ENCODE measurements at places on chromosomes 5 and 9.

DNA sequence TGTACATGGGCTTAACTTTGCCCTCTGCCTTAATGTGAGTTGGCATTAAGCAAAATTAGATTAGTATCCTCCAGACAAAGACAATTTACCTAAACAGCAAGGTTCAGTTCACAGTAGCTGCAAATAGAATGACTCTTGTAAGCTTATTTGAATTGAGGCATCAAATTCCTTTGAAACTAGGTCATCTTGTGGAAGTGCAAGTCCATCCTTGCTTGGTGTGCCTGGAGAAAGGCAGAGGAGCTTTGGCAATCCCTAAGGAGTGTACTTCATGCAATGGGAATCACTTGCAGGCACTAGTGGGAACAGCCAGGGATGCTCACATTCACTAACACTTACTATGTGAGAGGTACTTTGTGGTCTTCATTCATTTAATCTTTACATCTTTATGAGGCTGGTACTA is 118.3 kb downstream of the DRD1 start:
- DNase-seq = no peak

DNA sequence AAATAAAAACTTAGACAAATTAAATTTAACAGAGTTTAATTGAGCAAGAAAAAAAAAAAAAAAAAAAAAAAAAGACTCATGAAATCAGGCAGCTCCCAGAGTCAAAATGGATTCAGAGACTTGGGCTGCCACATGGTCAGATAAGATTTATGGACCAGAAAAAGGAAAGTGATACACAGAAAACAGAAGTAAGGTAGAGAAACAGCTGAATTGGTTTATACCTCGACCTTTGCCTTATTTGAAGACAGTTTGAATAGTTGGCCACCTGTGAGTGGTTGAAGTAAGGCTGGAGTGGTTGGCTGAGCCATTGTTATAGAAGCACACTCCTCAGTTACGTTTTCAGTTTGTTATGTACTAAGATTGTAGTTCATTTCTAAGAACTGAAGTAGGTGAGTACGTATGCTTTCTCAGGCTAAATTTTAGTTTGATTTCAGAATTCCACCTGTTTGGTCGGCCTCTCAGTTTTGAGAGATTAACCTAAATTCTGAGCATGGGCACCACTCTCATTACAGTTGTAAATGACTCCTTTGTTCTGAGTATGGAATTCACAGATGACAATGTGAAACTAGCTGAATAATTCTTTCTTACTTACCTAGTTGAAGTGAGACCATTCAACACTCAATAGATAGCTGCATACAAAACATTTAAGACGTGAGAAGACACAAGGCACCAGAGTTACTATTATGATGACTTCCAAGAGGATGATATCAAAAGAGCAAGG is 149.0 kb downstream of the AOPEP start:
- peak; percentile 70 for DNase-seq

DNA sequence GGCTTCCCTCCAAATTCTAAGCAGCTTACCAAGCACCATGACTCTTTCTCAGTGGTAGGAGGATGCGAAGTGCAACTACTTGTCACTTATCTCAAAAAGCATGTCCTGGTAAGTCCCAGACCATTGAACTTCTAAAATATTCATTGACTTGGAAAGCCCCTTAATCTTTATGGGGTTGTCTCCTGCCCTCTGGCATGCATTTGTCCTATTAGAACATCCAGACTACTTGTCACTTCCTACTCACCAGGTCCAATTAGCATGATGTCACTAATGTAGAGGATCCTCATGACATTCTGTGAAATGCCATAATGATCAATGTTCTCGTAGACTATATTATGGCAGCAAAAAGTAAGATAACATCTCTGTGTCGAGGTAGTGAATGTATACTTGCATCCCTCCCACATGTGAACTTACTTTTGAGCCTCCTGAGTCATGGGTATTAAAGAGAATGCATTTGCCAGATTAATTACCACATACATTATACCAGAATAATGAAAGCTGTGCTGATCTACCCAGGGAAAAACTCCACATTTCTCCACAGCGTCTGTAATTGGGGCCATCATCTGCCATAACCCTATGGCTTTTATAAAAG is 63.5 kb upstream of the RAD23B start:
- DNase-seq = no peak

DNA sequence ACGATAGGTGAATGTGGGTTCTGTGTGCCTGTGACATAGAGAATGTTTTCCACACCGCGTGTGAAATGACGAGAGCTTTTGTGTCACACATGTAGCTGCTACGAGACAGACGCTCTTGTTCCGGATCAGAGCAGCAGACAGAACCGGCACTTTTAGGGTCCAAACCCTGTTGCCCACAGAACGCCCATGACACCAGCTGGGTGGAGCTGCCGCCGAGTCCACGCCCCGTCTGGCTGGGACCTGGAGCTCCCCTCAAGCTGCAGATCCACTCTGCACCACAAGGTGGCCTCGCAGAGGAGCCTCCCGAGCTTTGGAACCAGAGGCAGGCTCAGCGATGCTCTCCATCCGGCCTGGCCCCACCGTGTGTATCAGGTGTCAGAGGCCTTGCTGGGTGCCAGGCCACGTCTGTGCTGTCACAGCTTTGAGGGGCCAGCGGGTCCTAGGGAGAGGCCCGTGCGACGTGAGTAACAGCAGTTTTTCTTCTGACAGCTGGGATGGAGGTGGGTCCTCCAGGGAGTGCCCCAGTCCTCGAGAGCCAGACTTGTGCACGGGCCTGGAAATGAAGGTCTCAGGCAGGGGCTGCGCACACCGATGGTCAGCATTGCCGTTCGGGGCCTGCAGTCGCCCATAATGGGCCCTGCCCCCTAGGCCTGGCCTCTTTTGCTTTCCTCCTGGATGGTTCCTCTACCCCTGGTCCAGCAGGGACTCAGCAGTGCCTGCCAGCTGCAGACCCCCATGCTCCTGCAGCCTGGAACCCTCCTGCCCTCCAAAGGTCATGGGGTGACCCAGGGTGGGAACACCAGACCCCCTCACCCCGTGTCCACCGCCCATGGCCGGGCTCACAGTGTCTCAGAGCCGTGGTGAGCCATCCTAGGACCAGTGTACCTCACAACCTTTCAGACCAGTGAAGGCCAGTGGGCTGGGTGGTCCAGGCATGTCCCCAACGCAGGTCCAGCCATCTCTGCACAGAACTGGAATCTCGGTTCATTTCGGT is 2.5 kb upstream of the LRRC14B start:
- DNase-seq = peak; percentile 91

GRCh38 chr9:118567861-118568260 is 801.4 kb downstream of the BRINP1 start:
- DNase-seq = no peak

DNA sequence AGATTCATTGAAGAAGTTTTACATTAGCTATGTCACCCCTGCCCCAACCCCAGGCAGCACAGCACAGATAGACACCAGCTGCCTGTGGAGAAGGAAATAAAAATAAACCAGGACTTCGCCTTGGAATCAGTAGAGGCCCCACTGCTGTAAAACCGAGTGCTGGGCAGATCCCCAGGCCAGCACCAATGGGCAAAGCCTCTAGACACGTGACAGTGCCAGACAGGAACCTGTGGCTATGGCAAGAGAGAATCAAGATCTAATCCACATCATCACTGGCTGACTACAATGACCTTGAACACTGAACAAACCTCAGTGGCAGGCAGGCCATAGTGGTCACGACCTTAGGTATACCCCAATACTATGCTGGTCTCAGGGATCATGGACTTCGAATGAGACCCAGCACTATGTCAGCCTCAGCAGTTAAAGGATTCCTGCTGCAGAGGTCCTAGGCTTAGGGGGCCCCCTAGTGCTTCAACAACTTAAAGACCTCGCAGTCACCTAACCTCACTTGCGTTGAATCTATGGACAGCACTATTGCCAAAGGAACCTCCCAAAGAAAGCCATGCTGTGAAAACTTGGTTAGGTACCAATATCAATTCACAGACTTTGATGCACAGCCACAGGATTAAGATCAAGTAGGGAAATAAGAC is 2118.6 kb upstream of the C9orf72 start:
- DNase-seq = peak; percentile 5

- DNase-seq = no peak
Measured at GRCh38 chr9:119818726-119819435, 449.6 kb upstream of the BRINP1 start.

DNA sequence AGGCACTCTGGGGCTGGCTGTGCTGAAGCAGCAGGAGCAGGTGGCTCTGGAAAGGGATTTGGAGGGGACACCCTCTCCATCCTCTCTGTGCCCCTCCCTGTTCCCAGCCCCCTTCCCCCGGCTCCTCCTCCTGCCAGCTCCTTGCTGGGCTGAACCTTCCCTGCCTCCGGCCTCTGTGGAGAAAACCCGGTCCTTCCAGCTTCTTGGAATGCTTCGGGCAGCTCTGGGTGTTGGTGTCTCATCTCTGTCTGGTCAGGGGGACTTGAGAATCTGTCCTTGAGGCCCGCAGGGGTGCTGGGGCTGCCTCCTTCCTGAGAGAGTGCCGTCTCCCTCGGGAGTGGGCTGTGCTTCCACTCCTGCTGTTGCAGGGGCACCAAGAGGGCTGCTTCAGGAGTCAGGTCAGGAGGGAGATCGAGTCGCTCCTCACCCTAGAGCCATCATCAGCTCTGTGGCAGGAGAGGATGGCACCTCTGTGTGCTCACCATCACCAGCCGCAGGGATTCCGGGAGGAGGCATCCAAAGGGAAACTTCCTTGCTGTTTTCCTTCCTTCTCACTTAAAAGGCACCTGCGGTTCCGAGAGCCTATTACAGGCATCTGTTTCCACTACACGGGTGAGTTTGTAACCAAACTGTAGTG is 30.6 kb downstream of the NDUFS6 start:
- DNase-seq = no peak

GRCh38 chr5:139670369-139671095 is 22.4 kb downstream of the CXXC5 start:
- peak; percentile 11 for DNase-seq

- no peak for DNase-seq
Measured at GRCh38 chr9:107545036-107545435, 55.5 kb upstream of the KLF4 start.

GRCh38 chr9:136122425-136123383 is 4.0 kb upstream of the TMEM250 start:
- DNase-seq = peak; percentile 75

DNA sequence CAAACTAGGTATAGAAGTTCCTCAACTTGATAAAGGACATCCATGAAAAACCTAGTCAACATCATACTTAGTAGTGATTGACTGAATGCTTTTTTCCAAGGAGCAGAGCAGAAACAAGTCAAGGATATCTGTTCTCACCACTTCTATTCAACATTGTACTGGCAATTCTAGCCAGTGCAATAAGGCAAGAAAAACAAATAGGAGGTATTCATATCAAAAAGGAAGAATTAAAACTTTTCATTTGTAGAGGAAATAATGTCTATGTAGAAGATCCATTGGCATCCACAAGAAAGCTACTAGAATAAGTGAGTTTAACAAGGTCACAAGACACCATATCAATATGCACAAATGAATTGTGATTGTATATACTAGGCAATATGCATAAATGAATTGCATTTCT is 28.2 kb upstream of the ORM1 start:
- no peak for DNase-seq

- no peak for DNase-seq
Measured at GRCh38 chr9:122126331-122127261, 33.0 kb downstream of the NDUFA8 start.

DNA sequence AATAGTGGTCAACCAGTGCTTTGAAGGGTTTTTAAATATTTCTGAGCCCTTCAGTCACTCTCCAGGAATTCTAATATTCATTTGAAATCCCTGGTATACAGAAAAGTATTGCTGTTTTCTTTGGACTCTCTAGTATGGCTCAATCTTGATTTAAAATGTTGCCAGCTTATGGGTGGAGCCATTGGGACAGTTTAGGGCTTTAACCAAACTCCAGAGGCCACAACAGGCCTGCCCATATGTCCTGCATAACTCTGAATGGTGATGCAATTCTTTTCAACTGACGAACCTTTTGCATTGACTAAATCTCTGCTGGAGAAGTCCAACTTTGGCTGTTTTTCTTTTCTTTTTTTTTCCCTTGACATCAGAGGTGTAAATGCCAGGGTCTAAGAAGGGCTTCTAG is 10.3 kb upstream of the ANKHD1 start:
- DNase-seq = no peak

DNA sequence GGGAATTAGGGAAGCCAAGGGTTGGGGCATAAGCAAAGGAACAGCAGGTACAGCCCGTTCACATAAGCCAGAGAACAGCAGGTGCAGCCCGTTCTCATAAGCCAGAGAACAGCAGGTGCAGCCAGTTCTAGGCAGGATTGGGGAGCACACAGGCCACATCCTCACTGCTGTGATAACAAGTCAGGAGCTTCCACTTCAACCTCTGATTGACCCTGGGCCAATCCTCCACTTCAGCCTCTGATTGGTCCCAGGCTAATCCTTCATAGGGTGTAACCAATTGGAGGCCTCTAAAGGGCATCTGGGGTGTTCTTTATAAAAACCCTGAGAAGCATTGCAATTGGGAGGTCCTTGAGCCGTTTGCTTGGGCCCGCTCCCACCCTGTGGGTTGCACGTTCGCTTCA is 27.5 kb downstream of the CEL start:
- DNase-seq = no peak

DNA sequence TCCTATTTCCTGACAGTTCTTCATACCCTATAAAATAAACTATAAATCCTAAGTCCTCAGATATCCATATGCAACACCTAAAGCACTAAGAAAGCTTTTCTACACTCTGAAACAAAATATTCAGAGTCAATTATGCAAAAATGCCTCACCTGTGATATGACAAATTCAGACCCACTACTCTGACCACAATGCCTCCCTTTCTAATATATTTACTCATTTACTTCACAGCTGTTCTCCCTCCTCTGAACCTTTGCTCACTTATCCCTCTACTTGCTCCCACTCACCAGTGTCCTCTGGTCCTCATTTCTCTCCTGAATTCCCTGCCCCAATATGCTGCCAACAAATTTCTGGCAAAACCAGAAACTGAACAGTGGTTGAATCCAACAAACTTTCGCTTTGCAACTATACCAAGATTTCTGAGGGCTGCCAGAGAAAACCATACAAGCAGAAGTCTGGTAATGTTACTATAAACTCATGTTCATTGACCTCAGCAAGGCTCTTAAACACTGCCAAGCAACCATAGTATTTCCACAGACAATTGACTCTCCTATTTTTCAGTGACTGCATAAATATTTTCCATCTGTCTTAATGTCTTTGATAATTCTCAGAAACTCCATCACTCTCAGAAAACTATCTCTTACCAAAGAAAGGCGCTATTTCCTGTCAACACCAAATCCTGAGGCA is 7.1 kb downstream of the CCNH start:
- DNase-seq = no peak

DNA sequence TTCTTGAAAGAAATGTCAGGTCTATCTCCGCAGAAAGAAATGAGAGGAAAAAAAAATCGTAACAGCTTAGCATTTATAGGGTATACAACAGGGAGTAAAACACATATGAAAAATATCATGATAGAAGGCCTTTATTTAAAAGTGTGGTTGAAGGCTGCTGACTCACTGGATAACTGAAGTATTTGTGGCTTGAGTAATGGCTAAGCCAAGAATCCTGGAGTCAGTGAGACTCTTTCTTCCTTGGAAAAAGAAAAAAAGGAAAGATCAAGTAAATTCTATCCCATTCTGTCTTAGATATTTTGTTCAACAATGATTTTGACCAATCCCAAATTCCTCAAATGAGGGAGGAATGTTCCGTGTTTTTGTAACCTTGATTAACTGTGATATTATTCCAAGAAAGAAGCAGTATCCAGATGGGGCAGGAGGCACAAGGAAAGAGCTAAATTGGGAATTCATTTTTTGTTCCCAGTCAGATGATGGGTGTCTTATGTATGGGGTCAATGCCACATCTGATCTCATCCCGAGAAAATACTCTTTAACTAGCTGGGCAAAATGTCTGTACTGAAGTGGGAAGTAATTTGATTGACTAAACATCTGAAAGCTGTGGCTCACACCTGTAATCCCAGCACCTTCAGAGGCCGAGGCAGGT is 64.3 kb upstream of the MYO10 start:
- DNase-seq = no peak

GRCh38 chr5:21594566-21594965 is 1258.6 kb downstream of the CDH12 start:
- DNase-seq = no peak
